ENCODE measurements at places on chromosomes 2 and 18.

DNA sequence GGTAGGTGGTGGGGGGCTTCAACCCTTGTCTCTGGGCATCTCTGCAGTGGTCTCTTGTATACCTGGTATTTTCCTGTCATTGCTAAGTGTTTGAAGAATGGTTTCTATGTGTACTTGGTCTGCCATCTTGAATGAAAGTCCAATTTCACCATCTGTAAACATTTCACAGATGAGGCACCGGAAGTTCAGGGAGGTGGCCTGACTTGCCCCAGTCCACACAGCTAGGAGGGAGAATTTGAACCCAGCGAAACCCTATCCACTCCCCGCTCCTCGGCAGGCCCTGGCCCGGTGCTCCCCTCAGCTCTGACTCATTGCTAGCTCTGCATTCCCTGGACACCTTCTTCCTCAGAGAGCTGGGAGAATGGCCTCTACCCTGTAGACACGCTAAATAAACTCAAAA lies 30.5 kb downstream of the ZAP70 start:
- DNase-seq: no peak

DNA sequence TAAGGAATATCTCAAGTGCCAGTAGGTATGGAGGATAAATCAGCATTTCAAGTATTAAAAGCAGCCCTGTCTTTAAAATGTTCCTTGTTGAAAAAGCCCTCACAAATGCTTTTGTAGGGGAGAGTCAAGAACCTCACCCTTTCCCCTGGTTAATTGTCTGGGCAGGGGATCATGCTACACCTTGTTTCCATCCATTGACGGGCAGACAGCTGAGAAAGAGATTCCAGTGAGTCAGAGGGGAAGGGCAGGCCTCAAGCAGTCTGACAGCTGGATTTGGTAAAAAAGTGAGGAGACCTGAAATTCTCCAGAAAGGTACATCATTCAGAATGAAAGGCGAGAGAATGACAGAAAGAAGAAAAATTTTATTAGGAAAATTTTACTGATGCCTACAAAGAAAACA lies 203.2 kb upstream of the CYP26B1 start:
- DNase-seq: no peak

DNA sequence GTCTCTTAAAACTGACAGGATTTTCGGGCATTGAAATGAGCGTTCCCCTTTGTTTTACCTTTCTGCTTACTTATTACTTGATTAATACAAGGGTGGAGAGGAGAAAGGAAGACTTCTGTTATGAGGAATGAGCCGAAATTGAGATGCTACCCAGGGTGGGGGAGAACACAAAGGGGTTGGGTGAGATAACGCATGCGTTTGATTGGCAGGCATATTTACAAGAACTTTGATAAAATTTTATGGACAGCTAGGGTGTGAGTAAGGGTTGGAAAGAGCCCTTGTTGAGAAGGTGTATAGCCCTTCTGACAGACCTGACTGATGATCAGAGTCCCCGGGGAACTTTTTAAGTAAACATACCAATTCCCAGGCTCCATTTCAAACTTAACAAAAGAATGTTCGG lies 1.8 kb downstream of the RNF138 start:
- DNase-seq: peak; percentile 22

DNA sequence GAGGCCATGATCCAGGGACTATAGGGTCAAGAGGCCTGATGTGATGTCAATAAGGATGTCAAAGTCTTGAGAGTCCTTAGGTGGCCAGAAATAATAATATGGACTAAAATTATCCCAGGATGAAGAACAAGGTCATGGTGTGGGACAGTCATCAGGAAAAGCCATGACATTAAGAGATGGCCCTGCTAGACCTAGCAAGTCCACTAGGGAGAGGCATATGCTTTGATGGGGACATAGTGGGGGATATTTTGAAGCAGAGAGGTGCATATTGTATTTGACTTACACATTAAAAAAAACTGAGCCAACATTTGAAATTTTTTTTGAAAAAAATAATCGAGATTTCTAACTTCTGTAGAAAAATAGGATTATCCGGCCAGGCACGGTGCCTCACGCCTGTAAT lies 53.3 kb upstream of the CXCR4 start:
- DNase-seq: no peak

DNA sequence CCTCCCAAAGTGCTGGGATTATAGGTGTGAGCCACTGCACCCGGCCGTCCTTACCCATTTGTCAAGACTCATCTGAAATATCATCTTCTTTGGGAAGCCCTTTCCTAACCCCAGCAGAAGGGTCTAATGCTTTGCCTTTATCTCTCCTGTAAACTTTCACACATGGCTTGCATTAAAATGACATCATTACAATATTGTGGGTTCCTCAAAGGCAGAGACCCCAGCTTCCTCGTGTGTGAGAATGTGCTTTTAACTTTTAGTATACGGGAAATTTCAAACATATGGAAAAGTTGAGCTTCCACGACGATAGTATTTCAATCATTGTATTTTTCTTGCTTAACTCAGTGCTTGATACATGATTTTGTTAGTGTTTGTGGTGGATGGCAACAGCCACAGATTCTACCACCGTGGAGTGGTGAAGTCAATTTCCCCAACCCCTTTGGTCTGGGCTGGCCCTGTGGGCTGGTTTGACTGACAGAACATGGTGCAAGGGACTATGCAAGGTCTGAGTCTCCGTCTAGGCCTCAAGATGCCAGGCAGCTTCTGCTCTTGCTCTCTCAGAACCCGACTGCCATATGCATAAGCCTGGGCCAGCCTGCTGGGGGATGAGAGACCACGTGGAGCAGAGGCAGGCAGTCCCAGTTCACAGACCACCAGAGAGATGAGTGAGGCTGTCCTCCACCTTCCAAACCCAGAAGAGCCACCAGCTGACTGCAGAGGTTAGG lies 39.9 kb downstream of the NGEF start:
- no peak for DNase-seq

GRCh38 chr18:8660316-8660715 lies 45.0 kb upstream of the MTCL1 start:
- DNase-seq: no peak

DNA sequence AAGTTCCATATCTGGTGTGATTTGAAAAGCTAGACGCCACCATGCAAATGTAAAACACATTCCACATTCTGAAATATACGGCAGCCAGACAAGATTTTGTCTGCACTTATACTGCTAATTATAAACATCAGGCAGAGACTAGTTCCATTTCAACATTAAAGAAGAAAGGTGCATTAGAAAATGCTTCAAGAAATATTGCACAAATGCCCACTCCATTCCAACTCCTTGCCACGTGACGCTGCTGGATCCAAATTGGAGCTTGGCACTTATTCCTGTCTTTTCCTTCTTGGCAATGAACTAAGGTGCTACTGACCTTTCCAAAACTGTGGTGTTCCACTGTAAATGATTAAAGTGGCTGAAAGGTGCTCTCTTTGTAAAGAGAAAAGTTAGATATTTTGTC lies 6.3 kb downstream of the COL6A3 start:
- DNase-seq: no peak

DNA sequence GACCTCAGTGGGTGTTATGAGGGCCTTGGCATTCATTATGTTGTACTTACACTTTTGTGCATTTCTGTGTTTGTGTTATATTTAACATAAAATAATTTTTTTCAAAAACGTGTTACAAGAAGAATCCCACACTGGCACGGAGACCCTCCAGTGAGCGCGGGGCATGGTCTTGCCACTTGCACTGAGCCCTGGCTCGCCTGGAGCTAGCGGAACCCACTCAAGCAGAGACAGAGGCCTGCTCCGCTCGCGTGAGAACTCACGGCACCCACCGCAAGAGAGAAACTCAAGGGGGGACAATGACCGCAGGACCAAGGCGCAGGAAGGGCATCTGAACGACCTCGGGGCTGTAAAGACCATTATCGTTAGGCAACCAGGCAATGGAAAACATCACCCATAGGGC lies 248.0 kb upstream of the SOX11 start:
- DNase-seq: no peak

- peak; percentile 6 for DNase-seq
These were observed at the start of gene LYPD1 for GRCh38 chr2:132669908-132670495. LYPD1 (minus strand) TSS chr2:132670205; CDS start chr2:132669932, 273 bp downstream.

GRCh38 chr2:224982910-224983711 lies 59.2 kb downstream of the DOCK10 start:
- peak; percentile 42 for DNase-seq

DNA sequence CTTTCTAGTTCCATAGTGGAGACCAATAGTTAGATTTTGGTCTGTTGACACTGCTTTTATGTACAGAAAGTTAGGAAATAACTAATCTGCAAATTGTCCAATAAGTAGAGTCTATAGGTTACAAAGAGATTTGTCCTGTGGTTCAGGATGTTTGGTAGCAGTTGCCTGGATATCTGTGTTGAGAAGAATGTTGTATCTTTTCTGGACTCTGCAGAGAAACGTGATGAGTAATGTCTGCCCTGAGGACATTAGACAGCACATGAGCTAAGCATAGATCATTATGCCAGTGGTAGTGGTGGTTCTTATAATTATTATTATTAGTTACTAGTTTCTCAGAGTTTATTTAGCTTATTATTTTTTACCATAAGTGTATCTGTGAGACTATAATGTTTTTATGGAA lies 65.8 kb downstream of the ANKRD62 start:
- DNase-seq: no peak

DNA sequence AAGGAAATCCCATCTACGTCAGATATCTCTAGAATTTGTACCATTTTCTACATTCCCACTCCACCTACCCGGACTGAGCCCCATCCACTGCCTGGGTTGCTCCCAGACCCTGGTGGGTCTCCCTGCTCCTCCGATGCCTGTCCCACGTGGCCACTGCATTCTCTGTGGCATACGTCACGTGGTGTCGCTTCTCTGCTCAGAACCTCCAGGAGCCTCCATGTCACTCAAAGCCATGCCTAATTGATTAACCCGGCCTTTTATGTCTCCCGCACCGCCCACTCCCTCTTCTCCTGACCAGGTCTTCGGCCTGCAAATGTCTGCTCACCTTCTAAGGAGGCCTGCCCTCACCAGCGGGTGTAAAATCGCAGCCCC lies 176.6 kb downstream of the HDAC4 start:
- DNase-seq: no peak

DNA sequence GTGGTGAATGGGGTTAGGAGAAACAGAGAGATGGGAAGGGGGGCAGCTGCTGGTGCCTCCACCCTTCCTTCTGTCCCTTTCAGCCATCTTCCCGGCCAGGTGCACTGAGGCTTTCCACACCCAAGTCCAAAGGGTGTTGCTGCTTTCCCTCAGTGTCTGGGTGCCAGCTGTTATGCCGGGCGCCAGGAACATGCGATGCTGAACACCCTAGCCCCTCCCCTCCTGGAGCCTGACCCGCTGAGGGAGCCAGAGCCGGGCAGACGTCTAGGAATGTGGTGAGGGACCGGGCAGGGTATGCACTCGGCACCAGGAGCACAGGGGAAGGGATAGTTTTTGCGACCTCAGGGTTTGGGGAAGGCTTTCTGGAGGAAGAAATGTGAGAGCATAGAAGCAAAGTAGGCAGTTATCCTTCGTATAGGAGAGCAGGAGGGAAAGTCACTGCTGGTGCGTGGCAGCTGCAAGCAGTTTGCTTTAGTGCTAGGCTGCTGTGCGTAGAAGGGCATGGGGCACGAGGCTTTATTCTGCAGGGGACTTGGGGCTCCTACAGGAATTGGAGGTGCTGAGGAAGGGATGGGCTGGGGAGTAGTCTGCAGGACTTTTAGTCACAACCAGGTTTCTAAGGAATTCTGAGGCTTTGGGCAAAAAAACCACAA lies 147.7 kb downstream of the TSN start:
- DNase-seq: no peak

GRCh38 chr2:127434515-127434914 lies 16.3 kb downstream of the PROC start:
- no peak for DNase-seq

GRCh38 chr18:54946149-54946581 lies 13.1 kb downstream of the CCDC68 start:
- peak; percentile 9 for DNase-seq

DNA sequence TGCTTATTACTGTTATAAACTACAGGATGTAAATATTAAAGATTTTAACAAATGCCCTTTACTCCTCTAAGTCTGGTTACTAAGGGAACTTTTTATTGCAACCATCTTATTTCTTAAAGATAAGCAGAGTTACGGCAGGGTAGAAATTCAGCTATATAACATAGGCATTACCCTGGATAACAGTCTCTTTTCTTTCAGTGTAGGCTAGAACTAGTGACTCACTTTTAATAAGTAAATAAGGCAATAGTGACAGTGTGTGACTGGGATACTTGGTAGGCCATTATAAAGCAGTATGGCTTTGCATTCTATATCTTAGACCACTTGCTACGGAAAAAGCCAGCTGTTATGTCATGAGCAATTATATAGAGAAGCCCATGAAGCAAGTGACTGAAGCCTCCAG lies 1041.0 kb upstream of the NRXN1 start:
- DNase-seq: no peak

GRCh38 chr2:64522843-64523428 lies 1.2 kb upstream of the AFTPH start:
- DNase-seq: peak; percentile 79

- no peak for DNase-seq
These were observed 13.2 kb downstream of the ADRA2B start for GRCh38 chr2:96103187-96103601.

- DNase-seq: no peak
These were observed 9.8 kb upstream of the INO80D start for GRCh38 chr2:206095536-206096332.

- no peak for DNase-seq
These were observed 159.2 kb upstream of the SCN7A start for GRCh38 chr2:166653185-166653813.

DNA sequence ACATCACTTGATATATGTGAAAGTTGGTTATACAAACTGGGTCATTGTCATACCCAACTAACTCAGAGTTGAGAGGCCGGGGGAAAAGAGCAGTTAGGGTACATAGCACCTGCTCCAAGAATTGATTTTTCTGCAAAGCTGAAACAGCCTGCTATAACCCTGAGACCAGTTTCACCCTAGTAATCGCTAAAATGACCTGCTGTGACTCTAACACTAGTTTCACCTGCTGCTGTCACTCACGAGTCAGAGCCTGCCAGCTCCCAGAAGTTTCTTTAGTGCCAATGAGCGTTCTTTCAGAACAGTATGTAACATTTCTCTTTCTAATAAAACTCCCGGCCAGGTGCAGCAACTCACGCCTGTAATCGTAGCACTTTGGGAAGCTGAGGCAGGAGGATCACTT lies 28.0 kb downstream of the SRSF7 start:
- peak; percentile 38 for DNase-seq

GRCh38 chr2:159710601-159711180 lies 1.6 kb upstream of the MARCHF7 start:
- DNase-seq: no peak

GRCh38 chr18:24585996-24586566 lies 125.6 kb downstream of the HRH4 start:
- DNase-seq: no peak

DNA sequence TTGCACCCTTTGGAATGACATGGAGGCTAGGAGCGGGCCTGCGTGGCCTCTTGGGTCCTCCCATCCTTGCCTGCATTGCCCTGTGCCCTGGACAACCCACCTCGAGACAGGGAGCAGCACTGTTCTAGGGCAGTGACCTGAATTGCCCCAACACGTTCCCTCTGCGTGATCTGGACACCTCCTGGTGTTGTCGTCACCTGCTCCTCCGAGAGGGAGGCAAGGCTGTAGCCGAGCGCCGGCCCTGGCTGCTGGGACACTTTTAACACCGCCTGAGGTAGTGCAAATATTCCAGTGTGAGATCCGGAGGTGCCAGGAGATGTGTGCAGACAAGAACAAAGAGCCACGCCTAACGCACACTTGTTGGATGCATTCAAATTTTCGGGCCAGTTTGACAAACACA lies 131.5 kb downstream of the SMAD7 start:
- DNase-seq: no peak

- no peak for DNase-seq
These were observed 19.7 kb upstream of the IL18R1 start for GRCh38 chr2:102335871-102336366.
